ENCODE measurements at places on chromosomes 16 and 17.

DNA sequence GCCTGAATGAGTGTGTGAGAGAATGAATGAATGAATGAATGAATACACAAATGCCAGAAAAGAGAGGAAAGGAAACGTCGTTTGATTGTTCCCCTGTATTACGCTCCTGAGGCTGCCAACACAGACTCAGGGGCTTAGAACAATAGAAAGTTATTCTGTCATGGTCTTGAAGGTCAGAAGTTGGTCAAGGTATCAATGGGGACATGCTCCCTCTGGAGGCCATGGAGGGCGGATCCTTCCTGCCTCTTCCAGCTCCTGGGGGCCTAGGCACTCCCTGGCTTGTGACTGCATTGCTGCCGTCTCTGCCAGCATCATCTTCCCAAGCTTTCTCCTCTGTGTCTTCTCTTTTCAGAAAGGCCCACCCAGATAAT lies 1.5 kb upstream of the SLC38A8 start:
- no peak for DNase-seq

GRCh38 chr17:16007439-16007838 lies 7.8 kb downstream of the TTC19 start:
- DNase-seq, result no peak

GRCh38 chr17:74442670-74443515 lies 11.0 kb downstream of the GPRC5C start:
- peak; percentile 79 for DNase-seq

DNA sequence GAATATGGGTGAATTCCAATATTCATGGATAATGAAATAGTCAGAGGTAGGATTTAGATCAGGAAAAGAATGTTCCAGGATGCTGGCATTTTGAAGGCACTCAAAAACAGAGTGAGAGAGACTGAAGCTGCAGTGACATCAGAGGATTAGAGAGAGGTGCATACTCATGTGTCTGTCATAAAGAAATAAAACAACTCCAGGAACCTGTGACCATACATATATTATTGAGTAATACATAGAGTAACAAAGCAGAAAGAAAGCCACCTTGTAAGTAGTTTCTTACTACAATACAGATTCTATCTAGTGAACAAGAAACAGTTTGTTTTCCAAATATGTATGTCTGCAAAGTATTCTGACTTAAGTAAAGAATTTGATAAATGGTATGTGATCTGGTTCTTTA lies 62.3 kb upstream of the PHOSPHO1 start:
- no peak for DNase-seq

- DNase-seq, result no peak
Measured at GRCh38 chr16:25065899-25066298, 45.6 kb upstream of the LCMT1 start.

DNA sequence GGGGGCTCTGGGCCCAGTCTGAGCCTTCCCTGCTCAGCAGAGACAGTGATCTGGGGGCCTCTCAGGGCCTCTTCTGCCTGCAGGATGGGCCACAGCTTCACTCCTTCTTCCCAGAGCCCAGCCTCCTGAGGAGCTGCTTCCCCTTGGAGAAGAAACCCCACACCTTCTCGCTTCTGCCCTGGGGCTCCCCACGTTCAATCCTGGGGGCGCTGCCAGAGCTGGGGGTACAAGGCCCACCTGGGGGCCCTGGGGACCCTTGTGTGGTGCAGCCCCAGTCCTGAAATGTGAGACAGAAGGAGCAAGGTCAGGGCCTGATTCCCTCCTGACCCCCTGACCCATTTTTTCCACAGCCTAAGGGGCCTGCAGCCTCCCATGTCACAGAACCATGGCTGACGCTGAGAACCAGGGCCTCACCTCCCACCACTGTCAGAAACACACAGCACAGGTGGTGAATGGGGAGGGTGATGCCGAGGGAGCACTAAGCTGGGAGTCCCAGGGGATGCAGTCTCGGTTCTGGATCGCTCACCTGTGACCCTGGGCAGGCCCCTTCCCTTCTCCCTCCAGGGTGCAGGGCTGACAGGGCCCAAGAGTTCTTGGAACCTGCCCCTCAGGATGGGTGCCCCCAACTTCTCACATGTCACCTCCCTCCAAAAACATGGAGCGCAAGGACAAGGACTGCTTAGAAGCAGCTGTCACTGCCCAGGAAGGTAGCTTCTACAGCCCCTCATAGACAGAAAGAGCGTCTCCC lies 21.6 kb upstream of the MPO start:
- DNase-seq, result no peak

- DNase-seq, result no peak
Measured at GRCh38 chr17:71527311-71527710, 593.5 kb upstream of the SOX9 start.

- DNase-seq, result no peak
Measured at GRCh38 chr17:17328251-17328650, 25.1 kb downstream of the NT5M start.

GRCh38 chr16:66590322-66590721 lies 11.1 kb downstream of the CMTM2 start:
- DNase-seq, result no peak

GRCh38 chr17:11935734-11936406 lies 61.4 kb downstream of the ZNF18 start:
- DNase-seq, result peak; percentile 68

- no peak for DNase-seq
Measured at GRCh38 chr17:9801505-9801904, 10.1 kb upstream of the DHRS7C start.

- DNase-seq, result no peak
Measured at GRCh38 chr17:59527931-59528330, 37.5 kb upstream of the DHX40 start.

DNA sequence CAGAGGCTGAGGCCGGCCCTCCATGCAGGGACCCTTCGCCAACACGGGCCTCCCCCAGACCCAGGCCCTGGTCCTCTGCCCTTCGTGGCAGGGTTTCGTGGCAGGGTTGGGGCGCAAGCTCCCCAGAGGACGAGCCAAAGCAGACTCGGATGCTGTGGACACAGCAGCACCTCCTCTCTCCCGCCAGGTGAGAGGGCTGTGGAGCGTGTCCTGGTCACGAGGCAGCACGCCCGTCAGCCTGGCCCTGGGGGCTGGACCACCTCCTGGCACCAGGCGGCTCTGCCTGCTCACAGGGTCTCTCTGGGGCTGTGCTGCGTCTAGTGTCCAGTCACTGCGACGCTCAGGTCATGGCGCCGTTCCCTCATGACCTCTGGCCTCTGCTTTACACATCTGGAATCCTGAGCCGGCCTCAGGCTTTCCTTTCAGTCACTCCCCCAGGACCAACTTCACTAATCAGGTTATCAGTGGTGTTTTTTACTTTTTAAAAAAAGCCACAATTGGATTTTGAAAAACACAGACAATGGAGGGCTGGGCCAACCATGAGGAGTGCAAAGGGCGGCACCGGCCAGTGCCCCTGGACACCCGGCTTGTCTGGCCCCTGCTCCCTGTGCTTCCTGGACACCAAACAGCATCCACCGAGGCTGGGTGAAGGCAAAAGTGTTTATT lies 5.4 kb downstream of the NDUFAF8 start:
- no peak for DNase-seq

DNA sequence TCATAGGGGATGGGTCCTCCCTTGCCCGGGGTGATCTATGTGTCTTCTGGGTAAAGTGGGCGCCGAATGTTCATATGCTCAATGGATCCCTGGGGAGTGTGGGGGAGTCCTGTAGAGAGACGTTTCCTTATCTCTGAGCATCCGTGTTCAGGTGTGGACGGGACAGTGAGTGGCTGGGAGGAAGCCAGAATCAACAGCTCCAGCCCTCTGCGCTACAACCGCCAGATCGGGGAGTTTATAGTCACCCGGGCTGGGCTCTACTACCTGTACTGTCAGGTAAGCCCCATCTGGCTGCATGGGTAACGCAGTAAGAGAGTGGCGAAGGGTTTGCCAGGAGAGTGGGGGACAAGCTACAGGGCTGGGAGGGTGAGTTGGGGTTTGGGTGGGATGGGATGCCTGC lies 1.9 kb upstream of the TNFSF13 start:
- DNase-seq, result no peak

- DNase-seq, result no peak
Measured at GRCh38 chr16:64481497-64481896, 640.4 kb downstream of the CDH11 start.

DNA sequence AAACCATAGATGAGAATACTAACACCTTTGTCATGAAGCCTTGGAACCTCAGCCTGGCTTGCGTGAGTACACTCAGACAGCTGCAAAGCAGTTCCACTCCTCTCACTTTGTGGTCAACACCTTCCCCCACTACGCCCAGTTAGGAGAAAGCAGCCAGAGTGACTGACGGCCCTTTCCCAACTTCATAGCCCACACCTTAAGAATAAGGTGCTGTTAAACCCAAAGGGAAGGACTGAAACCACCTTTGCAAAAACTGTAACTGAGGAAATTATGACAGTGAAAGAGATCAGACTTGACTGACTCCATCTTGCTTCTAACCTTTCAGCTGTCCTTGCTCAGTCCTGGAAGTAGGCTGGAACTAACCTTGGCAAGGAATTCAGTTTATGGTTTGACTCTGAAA lies 13.7 kb downstream of the N4BP1 start:
- DNase-seq, result no peak

- no peak for DNase-seq
Measured at GRCh38 chr17:77803726-77804125, 154.8 kb upstream of the TNRC6C start.
